NT2/D1 (cell line): ENCODE measurements at places on chromosomes 16 and 17.

DNA sequence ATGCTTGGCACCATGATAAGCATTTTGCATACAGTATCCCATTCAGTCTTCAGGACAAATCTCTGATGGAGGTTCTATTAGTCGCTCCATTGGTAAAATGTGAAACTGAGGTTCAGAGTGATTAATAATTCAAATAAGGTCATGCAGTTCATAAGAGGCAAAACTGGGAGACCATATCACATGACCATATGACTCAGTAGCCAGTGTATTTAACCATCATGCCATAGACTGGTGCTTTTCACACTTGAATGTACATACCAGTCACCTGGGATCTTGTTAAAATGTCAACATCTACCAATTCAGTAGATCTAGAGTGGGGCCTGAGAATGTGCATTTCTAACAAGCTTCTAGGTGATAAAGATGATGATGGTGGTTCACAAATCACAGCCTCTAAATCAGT, 4.3 kb downstream of the ACSM3 start:
- no peak for DNase-seq

DNA sequence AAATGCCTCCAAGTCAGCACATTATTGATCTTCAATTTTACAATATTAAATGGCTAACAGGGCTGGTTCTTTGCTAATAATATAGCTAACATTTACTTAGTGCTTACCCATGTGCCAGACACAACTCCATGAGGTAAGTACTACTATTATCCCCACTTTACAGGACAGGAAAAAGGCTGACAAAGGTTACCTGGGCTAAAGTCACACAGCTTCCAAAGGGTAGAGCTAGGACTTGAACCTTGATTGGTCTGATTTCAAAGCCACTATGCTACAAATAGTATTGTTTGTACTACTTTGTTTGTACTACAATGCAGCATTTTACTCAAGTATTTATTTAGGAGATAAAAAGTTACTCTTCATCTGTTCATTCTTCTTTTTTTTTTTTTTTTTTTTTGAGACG, 31.9 kb downstream of the BRD7 start:
- no peak for DNase-seq

- no peak for DNase-seq
Measured at GRCh38 chr17:9408868-9409829, 166.5 kb downstream of the STX8 start.

DNA sequence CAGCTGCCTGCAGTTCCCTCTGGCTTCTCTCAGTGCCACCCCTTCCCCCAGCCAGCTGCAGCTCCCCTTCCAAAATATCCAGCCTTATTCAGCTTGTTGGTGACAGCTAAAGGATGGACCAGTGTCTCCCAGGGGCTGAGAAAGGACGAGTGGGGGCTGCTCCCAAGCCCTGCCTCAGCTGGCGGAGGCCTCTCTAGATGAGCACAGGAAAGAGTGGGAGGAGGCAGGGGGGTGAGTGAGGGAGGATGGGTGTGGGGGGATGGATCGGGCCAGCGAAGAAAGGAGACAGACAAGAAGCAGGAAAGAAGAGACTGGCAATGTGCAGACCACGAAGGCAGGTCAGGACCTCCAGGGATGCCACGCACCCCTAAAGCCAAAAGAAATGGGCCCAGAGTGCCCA, 17.5 kb downstream of the PIPOX start:
- no peak for DNase-seq

DNA sequence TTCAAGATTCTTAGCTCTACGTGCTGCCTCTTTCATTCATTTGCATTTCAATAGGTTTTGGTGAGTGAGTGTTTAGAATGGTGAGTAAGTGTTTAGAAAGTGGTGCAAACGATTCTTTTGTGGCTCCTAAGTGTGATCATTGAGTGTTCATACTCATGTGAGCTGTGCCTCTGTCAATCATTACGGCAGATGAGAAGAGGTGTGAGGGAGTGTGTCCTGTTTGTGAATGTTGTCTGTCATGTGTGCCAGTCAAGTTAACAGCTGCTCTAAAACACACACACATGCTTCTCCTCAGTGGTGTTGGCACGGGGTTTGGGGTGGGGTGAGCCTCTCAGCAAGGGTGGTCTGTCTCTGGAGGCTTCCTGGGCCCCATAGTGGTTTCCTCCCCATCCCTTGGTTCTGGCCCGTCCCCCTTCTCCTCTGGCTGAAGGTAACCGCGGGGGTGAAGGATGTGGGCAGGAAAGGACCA, 11.4 kb downstream of the MYL4 start:
- DNase-seq: no peak

DNA sequence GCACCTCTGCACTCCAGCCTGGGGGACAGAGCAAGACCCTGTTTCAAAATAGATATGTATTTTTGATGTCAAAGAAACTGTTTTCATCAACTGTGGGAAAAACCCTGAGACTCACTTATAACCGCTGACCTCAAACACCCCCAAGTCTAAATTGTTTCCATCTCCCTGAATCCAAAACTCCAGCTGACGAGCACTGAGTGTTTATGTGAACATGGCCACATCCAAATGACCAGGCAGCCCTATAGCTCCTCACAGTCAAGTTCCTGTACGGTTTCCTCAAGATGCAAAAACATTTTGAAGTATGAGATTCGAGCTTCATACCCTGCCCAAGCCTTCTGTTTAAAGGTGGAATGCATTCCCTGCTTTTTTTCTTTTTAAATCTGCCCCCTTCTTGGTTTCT, 45.3 kb upstream of the ZCCHC14 start:
- no peak for DNase-seq

GRCh38 chr17:40599468-40599763, 34.1 kb upstream of the CCR7 start:
- DNase-seq: no peak

GRCh38 chr16:2923481-2923880, 11.8 kb downstream of the FLYWCH1 start:
- no peak for DNase-seq

DNA sequence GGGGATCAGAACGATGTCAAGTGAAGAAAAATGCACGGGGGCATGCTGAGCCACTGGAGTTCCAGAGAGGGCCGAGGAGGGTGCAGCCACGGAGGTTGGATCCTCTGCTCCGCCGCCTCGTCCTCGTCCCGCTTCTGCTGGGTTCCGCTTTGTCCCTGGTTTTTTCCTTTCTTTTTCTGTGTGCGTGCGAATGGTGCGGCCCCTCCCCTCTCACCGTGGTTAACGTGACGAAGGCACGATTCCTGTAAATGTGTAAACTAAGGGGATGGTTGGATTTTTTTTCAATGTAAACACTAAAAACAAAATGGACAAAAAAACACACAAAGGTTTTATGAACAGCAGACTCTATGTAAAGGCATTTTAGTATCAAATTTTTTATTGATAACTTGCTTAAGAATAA, 46.7 kb downstream of the ACTG1 start:
- no peak for DNase-seq

DNA sequence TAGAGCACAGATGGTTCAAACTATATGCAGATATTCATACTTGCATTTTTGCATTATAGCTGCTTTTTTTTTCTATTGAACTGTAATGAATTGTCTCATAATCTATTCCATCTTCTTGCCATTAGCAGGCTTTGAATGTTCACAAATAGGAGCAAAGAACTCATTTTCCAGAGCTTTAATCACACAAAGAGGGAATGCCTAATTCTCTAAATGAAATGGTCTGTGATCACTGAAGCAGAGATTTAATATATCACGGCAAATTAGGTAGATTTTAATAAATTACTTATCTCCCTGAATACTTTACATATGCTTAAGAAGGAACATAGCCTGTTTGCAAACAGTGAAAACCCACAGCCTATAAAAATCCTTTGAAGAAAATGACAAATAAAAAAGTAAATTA, 97.6 kb upstream of the AKTIP start:
- DNase-seq: no peak

- DNase-seq: no peak
Measured at GRCh38 chr17:5115673-5116651, at the start of gene USP6. USP6 (plus strand) TSS chr17:5116032; CDS start chr17:5130368, 14,336 bp downstream.

- DNase-seq: no peak
Measured at GRCh38 chr16:75192606-75193264, 14.2 kb downstream of the CTRB2 start.

DNA sequence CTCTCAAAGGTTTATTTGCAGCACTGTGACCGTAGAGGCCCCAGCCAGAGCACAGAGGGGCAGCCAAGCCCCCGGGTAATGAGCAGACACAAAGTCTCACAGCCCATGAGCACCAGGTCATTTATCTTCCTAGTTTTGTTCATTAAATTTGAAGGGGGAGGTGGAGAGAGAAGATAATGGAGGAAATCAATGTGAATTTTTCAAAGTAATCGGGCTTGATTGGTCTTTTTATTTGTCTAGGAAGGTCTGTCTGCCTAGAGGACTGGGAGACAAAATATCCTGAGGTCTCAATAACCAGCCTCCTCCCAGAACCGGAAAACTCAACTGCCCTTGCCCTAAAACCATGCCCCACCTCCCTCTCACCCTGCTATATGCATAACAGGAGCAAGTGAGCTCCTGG, 189.0 kb downstream of the SLC39A11 start:
- no peak for DNase-seq

GRCh38 chr16:10297341-10298006, 88.4 kb upstream of the ATF7IP2 start:
- DNase-seq: no peak
